ENCODE measurements at places on chromosomes 13 and 19.

DNA sequence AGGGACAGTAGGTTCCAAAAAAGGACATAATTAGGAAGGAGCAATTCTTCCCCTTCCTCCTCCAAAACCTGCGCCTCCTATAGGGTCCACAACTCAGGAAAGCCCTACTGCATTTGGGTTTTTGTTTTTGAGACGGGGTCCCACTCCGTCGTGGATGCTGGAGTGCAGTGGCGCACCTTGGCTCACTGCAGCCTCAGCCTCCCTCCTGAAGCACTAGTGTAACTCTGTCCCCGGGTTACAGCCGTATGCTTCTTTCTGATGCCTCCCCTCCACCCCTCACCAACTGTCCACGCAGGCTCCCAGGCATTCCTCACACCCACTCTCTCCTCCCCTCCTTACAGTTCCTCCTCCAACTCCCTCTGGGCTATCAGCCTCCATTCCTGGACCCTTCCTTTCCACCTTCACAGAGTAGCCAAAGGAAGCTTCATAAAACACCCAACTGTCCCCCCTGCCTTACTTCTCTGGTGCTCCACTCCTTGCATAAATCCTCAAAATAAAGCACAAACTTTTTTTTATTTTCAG is 2.2 kb upstream of the SERTAD3 start:
- no peak overlapping the region for H3K27ac ChIP-seq
- H3K4me3 ChIP-seq = no peak overlapping the region
- DNase-seq = no peak
- peaks cover 6% of the 10 kb centered on the region for H3K36me3 ChIP-seq

DNA sequence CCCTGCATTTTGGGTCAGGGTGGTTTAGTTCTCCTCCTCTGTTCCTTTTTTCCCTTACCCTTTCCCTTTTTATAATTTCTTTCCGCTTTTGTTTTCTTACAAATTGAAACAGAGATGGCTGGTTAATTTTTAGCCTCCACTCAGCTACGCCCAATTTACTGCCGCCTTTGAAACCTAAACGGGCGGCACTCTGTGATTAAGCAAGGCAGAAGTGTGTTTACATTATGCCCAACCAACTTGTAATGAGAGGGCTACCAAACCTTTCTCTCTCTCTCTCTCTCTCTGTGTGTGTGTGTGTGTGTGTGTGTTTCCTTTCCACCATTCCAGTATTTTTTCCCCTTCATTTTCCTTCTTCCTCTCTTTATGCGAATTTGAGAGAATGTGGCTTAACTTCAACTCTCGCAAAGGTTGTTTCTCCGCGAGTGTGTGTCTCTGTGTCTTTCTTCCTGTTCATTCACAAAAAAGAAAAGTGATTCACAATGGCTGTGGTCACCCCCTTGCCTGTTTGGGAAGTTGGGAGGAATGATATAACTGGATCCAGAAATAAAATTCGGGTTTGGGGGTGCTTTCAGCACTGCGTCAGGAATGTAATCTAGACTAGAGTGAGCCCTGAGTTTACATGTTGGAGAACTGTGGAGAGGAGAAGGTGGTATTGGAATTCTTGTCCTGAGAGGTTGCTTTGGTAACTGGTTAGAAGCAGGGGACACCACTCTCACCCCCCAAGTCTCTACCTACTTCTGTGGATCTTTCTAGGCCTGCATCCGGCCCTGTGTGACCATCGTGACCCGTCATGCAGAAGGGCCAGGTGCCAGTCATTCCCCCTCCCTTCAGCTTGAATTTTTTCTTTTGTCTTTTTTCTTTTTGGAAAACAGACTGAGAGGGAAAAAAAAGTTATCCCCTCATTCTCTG is 31.4 kb downstream of the NFIX start:
- H3K27ac ChIP-seq = no peak overlapping the region
- no peaks in the 10 kb centered on the region for H3K36me3 ChIP-seq
- H3K4me3 ChIP-seq = no peak overlapping the region
- H3K4me1 ChIP-seq = peaks cover 11% of the 10 kb centered on the region
- peaks cover 17% of the 10 kb centered on the region for H3K27me3 ChIP-seq
- no peak for DNase-seq

DNA sequence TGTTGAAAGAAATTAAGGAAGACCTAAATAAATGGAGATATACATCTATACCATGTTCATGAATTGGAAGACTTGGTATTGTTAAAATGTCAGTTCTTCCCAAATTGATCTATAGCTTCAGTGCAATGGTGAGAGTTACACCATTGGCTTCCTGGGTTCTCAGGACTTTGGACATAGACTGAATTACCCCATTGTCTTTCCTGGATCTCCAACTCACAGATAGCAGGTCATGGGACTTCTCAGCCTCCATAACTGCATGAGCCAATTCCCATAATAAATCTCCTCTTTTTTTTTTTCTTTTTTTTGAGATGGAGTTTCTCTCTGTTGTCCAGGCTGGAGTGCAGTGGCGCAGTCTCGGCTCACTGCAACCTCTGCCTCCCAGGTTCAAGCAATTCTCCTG is 38.7 kb downstream of the CCNE1 start:
- DNase-seq = no peak
- peaks cover 5% of the 10 kb centered on the region for H3K4me1 ChIP-seq
- no peaks in the 10 kb centered on the region for H3K27me3 ChIP-seq
- no peak overlapping the region for H3K27ac ChIP-seq
- no peak overlapping the region for H3K4me3 ChIP-seq
- H3K36me3 ChIP-seq = no peaks in the 10 kb centered on the region

DNA sequence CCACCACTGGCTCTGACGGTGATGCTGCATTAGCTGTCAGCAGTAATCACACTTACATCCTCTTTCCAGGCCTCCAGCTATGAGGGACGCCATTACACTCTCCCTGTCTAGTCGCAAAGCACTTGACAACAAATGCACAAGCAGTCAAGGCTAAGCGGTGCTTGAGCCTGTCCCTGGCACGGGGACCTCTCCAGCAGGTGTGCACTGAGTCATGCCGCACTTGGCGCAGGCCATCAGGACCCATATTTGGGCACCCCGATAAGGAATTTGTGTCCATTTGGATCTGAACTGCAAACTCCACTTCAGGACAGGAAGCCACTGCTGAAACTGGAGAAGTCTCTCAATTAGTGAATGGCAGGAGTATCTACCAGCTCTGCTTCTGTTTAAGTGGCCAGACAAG is 301.9 kb upstream of the OBI1 start:
- H3K4me3 ChIP-seq = no peak overlapping the region
- H3K27ac ChIP-seq = no peak overlapping the region
- H3K36me3 ChIP-seq = no peaks in the 10 kb centered on the region
- H3K27me3 ChIP-seq = no peaks in the 10 kb centered on the region
- H3K4me1 ChIP-seq = no peaks in the 10 kb centered on the region
